GM12892 (cell line): ENCODE measurements at places on chromosomes 2 and 18.

DNA sequence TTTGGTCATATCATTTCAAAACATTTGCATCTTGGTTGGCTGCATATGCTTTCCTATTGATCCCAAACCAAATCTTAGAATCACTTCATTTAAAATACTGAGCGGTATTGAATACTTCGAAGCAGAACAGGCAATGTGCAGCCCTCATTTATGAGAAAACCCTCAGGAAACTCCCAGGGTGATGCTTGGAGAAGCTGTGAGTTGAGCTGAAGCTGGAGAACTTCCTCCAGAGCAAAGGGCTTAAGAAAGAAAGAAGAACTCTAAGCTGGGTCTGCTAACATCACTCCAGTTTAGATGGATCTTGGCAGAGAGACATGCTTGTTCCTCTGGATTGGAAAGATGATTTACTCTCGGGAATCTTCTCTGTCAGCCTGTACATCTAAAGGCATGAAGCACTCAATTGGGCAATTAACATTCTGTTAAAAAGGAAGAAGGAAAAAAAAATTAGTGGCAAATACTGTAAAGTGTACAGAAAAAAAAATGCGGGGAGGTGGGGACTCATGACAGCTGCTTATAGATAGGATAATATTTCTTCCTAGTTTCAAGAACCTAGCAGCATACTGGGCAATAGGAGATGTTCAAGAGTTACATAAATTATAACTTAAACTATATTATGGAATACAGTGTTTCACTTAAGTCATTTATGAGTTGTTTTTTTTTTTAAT lies 49.5 kb downstream of the ATIC start:
- no peak for DNase-seq

DNA sequence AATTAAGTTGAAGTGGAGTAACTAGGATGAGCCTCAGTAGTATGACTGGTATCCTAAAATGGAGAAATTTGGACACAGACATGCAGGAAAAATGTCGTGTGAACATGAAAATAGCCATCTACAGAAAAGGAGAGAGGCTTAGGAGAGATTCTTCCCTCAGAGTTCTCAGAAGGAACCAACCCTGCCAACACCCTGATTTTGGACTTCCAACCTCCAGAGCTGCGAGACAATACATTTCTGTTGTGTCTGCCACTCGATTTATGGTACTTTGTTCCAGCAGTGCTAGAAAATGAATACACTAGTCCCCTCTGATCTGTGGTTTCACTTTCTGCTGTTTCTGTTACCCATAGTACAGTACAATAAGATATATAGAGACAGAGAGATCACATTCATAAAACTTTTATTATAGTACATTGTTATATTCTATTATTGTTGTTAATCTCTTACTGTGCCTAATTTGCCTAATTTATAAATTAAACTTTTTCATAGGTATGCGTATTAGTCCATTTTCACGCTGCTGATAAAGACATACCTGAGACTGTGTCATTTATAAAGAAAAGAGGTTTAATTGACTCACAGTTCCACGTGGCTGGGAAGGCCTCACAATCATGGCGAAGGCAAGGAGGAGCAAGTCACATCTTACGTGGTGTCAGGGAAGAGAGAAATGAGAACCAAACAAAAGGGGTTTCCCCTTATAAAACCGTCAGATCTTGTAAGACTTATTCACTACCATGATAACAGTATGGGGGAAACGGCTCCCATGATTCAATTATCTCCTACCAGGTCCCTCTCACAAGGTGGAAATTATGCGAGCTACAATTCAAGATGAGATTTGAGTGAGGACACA lies 41.3 kb downstream of the PLEKHA3 start:
- no peak for DNase-seq

DNA sequence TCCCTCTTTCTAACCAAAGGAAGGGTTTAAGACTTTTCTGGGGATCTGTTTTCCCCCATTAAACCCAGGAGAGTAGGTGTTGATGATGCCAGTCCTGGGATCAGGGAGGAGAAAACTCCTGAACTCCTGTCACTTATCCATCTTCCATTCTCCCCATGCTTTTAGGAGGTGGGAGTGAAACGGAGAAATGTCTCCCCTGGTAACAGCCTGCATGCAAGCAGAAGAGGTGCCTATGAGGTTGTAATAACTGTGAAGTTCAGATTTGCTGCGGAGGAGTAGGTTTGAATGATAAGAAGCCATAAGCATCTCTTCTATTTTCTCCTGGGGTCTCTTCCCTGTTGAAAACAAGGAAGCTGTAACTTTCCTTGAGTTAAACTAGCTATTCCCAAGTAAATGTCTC lies 150.8 kb downstream of the SLC4A3 start:
- no peak for DNase-seq

DNA sequence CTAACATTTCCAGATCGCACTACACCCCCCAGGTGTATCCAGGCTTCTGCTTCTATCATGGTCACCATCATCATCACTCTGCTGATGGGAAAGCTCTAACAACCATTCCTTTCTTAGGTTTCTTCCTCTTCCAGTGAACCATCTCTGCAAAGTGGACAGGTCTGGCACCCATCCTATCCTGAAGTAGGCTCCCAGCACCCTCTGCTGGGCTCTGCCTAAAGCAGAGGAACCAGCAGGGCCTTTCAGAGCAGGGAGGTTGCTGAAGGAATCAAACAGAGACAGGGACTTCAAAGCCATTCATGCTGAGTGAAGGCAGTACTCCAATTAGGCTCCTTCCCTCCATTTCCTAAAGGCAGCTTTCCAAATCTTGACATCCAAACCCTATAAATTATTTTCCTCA lies 27.2 kb upstream of the SATB2 start:
- DNase-seq, result no peak

DNA sequence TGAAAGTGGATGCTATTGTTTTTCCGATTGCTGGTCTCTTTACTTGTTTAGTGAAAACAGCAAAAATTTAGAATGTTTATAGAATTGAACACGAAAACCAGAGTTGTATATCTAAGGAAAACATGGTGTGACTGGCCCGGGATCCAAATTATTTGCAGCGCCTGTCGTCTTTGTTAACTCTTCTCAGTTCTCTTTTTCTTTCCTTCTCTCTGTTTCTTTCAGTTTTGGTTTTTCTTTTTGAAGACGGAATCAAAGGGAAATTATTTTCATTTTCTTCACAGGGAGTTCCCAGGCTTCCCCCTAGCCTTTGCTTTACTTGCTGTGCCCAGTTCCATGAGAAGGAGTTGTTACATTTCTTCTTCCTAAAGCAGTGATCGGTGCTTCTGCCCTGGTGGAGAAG lies 76.0 kb downstream of the AGAP1 start:
- DNase-seq, result no peak

DNA sequence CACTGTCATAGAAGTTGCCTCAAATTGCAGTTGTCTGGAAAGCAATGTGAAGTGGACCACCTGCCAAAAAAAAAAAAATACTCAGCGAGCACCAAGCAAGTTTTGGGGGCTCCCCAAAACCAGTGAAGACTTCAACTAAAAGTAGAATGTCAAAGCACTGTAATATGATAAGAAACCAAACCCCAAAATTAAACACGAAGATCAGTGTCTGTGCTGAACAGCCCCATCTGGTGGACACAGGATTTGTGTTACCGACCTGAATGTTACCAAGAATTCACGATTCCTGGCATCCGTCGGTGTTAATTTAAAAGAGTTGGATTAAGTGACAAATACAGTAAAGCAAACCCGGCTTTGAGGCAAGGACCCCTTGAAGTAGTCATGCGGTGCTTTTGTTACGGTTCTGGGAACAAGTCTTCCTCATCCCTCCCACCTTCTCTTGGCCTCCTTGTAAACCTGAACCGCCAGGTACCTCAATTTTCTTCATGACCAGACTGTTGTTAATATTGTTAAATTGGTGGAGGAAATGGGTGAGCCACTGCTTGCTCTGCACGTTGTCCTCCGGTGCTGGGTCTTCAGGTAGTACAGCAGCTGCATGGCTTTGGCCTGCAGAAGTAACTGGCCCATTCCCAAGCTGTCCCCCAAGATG lies 31.3 kb upstream of the SSB start:
- DNase-seq, result peak; percentile 19

DNA sequence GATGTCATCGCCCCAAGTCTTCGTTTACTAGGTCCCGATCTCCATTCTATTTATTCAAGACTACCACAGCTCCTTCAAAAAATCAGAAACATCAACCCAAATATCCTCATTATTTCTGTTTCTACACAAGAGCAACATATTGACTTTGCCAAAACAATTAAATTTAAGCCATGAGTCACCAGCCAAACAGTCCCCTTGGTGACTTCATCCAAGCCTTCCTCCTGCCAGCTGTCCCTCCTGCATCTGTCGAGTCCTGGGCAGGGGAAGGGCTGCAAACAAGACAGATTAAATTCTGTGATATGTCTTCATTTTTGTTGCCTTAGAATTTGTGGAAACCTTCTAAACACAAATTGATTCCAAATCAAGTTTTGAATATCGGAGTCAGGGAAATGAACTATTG lies 110.3 kb downstream of the SP3 start:
- no peak for DNase-seq

DNA sequence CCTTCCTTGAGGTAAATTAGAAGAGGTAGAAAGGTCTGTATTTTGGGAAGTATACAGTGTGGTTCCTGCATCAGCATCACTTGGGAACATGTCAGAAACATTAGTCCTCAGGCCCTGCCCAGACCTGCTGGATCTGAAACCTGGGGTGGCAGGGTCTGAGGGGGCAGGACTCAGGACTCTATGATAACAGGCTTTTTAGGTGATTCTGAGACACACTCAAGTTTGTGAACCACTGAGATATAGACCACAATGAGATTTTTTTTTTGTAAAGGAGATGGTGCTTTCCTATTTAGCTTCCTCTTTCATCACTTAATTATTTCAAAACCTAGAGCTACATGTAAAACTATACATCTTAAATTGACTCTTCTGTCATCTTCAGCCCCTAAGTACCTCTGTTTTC lies 262.7 kb upstream of the SPOPL start:
- no peak for DNase-seq

- DNase-seq, result no peak
Observed at GRCh38 chr2:172790404-172790803, 54.8 kb downstream of the RAPGEF4 start.

- DNase-seq, result no peak
Observed at GRCh38 chr18:24055878-24056277, 41.3 kb downstream of the TTC39C start.

DNA sequence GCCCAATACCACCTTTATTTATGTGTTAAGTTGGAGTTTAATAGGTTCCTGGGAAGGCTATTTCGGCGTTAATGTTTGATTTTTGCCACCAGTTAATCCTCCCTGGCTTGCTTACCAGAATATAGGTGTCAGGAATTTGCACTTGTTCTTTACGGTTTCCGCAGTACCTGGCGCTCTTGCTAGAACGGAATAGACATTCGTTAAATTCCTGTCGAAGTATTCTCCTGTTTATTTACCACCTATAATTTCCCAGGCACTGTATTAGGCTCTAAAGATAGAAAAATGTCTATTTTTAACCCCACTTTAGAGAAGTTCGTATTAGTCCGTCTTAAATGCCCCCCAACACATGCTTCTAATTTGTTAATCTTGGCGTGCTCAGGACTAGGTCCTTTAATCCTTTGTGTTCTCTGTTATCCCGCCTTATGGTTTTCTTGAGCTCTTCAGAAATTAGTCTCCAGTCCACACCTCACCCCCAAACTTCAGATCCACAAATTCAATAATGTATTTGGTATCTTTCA lies 575 bp downstream of the CCDC150 start:
- DNase-seq, result no peak

- no peak for DNase-seq
Observed at GRCh38 chr2:54508541-54508940, 52.4 kb downstream of the SPTBN1 start.

DNA sequence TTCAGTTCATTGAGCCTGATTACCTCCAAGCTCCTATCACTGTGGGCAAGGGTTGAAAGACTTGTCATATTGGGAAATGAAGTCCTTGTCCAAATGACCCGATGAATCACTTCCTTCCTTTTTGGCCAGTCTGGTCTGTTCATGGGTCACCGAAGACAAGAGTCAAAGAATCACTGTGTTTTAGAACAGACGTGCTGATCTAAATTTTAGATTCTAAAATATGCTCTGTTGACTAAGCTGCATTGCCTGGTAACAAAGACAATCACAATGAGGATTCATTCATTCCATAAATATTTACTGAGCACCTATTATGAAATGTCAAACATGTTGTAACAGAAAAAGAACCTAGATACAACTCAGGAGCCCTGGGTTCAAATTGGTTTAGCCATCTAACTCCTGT lies 99.4 kb upstream of the RND3 start:
- no peak for DNase-seq

GRCh38 chr2:218019411-218020060 lies 16.7 kb upstream of the TNS1 start:
- no peak for DNase-seq

GRCh38 chr2:12776521-12776961 lies 59.8 kb downstream of the TRIB2 start:
- DNase-seq, result no peak

- no peak for DNase-seq
Observed at GRCh38 chr2:16031848-16032159, 91.5 kb downstream of the MYCN start.

GRCh38 chr18:22946846-22947245 lies 13.7 kb downstream of the RBBP8 start:
- DNase-seq, result no peak

- no peak for DNase-seq
Observed at GRCh38 chr2:25517701-25518100, 155.7 kb downstream of the DTNB start.

DNA sequence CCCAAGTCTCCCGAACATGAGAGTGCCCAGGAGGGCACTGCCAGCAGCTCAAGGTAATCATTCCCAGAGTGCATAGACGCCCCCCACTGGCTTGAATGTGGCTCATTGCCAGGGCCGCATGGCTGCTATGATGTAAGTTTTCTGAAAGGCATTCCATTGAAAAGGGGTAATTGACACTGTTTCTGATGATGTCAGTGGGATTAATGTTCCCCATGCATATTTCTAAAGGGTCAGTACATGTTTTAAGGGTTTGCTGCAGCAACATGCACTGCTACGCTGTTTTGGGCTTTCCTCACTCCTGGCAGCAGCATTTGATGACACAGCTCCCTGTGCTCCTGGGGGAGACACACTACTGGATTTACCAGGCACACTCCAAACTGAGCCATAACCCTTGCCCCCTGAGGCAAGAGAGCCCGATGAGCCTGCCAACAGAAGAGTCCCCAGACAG lies 36.7 kb downstream of the KIAA2012 start:
- no peak for DNase-seq

DNA sequence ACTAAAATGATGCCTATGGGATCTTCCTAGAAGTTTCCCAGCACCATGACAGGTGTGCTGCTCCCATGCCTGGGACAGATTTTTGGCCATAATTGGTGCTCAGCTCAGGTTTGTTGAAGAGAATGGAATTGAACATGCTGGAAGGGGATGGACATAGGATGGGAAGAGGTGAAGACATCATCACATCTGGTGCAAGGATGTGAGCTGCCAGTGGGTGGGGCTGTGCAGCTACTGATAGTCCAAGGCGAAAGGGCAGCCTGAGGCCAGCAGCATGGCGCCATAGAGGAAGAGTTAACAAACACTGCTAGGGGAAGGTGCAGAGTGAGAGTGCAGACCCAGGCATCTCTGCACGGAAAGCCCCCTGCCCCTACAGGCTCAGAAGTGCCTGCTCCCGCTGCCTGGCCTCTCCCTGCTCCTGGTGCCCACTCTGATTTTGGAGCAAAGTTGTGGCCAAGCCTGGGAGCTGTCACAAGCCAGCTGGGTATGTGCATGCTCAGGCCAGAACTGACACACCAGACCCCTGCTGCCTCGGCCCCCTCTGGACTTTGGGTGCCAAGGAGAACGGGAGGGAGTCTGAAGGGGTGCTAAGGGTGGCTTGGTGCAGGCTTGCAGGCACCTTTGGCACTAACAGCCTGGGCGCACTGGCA lies 178.6 kb downstream of the ZBTB7C start:
- peak; percentile 35 for DNase-seq
